Stimulated activated CD4-positive, alpha-beta T cell treated with anti-CD3 and anti-CD28 coated beads, Interleukin-12 subunit alpha, Interleukin-12 subunit beta, amount 100 ng/mL, for 4 hours (primary cell): ENCODE measurements at places on chromosomes 7 and 10.

DNA sequence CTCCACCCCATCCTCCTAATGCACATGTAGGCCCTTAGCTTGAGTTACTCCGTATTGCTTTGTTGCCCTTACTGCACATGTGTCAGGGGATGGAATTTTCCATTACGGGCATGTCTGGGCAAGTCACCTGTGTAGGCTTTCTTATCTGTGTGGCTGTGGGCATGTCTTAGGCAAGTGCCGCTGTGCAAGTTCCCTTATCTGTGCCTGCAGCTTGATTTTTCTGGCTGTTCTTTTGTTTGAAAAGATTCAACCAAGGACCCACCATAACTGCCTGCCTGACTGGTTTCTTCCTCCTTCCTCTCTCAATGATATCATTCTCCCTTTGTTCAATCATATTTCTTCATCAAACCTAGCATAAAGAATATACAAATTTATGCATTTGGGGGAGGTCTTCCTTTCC is 88.5 kb downstream of the AKR1D1 start:
- DNase-seq: no peak

- no peak for DNase-seq
These were observed 63.2 kb upstream of the TMEM168 start for GRCh38 chr7:112853422-112853821.

- DNase-seq: no peak
These were observed 14.9 kb downstream of the OR9A2 start for GRCh38 chr7:143012001-143012400.

GRCh38 chr10:14758994-14759664 is 15.6 kb downstream of the FAM107B start:
- peak; percentile 8 for DNase-seq

DNA sequence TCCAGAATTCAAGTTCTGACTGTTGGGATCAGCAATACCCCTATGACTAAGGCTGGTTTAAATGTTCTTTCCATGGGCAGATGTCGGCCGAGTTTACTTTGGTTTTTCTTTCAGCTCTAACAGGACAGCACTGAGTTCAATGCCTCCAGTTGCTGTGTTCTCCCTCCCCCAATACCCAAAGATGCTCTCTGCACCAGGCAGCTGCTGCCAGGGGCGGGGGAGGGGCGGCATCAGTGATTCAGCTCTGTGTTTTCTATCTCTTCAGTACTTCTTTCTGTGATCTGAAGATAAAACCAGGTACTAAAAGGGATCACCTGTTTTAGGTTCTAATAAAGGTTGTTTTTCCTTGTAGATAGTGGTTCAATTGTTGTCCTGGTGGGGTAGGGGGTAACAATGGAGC is 576.7 kb upstream of the POT1 start:
- DNase-seq: no peak

DNA sequence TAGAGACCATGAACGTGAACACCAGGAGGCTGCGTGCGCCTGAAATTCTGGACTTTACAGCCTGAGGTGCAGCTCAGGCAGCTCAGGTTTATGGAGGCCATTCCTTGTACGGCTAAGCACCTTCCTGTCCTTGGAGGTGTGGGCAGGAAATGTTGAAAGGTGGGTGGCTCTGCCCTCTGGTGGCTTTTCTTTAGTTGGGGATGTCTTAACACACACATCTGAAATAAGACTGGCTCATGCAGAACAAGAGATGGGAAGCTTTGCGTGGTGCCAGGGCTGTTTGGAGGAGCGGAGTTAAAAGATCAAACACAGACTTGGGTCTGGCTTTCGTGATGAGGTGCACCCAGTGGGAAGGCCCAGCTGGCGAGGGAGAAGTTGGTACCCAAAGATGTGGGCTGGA is 64.1 kb downstream of the DOCK1 start:
- DNase-seq: no peak

GRCh38 chr7:106501605-106502580 is 159.1 kb downstream of the CCDC71L start:
- DNase-seq: no peak

GRCh38 chr7:1112625-1113547 is 25.0 kb downstream of the GPER1 start:
- DNase-seq: no peak

GRCh38 chr10:5443429-5443828 is 31.1 kb downstream of the NET1 start:
- DNase-seq: no peak

DNA sequence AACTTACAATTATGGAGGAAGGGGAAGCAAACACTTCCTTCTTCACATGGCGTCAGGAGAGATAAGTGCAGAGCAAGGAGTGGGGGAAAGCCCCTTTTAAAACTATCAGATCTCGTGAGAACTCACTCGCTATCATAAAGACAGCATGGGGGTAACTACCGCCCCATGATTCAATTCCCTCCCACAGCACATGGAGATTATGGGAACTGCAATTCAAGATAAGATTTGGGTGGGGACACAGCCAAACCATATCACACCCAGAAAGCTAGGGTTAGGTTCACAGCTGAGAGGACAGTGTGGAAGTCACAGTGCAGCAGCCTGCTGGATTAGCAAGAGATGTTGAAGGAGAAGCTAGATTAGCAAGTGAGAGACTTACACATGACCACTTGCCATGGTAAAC is 81.6 kb downstream of the CRTAC1 start:
- DNase-seq: no peak
